Placental pericyte (primary cell): ENCODE measurements at places on chromosomes 7 and 10. TPM values are rescaled to one million over a fixed set of nuclear protein-coding genes. Genes with fewer than 3 reads are reported as not detected.

Gene MYPN
- total RNA-seq: 0.22 and 1.3 TPM in 2 replicates

Gene SPDYE2
- not detected in 2 replicates for total RNA-seq

Gene OR2A1
- total RNA-seq: 0.14 TPM in 1 of 2 replicates, not detected in the other

Gene TRIM74
- total RNA-seq: not detected in 2 replicates

Gene CPA5
- not detected in 2 replicates for total RNA-seq

Gene GRID2IP
- total RNA-seq: not detected in 2 replicates

Gene H2BK1
- not detected in 2 replicates for total RNA-seq

Gene ASB4
- total RNA-seq: not detected in 2 replicates

Gene GCK
- 0.22 TPM in 1 of 2 replicates, not detected in the other for total RNA-seq

Gene PI4K2A
- total RNA-seq: 29.5 and 30.2 TPM in 2 replicates

Gene PTPRN2
- 0.14 TPM in 1 of 2 replicates, not detected in the other for total RNA-seq

Gene FOXI2
- total RNA-seq: not detected in 2 replicates

Gene AKR1C3
- total RNA-seq: 0.86 and 4.4 TPM in 2 replicates

Gene JCAD
- 7.7 and 10.2 TPM in 2 replicates for total RNA-seq

Gene GNG11
- total RNA-seq: 45.1 and 93.5 TPM in 2 replicates
